ENCODE measurements at places on chromosomes 5 and 9.

DNA sequence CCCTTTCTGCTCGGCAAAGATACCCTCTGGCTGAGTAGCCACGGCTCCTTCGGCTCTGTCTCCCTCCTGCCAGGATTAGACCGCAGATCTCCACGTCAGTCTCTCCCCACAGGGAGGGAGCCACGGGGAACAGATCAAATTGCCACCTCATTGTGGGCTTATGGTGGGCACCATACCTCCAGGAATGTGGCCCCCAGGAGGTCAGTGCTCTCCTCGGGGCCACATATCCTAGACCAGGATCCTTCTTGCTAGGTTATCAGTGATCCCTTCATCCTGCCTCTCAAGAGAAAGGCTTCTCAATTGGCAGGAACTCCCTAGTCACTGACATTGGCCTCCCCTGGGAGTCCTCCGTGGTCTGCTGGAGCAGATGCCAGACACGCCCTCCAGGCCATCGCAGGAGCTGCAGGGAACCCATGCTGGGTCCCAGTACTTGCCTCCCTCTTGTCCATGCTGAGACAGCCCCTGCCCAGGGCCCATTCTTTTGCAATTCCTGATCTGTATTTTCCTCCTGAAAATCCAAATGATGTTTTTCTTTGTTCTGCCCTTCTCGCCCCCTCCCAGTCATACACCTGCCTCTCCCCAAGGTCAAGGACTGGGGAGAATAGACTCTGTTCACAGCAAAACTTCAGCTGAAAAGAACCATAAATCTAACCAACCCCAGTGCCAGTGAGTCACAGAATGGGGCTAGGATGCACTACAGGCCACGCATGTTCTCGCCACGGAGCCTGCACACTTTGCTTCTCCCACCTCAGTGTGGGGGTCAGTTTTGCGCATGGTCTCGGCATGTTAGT is 31.6 kb upstream of the ENHO start:
- no peak for DNase-seq

DNA sequence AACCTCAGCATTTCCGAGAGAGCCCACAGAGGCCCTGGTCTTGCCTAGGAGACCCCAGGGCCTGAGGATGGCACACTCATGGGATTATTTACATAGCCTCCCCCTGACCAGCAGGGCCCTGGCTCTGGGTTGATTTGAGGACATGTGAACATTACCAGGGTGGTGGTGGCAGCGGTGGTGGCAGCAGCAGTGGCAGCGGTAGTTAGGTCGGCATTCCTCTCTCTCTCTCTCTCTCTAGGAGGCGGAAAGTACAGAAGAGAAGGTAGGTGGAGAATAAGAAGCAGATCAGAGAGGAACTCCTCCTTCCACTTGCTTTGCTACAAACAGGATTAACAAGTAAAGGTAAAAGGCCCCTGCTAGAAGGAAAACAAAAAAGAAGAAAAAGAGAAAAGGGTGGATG is 39.3 kb downstream of the B4GALT1 start:
- no peak for DNase-seq

DNA sequence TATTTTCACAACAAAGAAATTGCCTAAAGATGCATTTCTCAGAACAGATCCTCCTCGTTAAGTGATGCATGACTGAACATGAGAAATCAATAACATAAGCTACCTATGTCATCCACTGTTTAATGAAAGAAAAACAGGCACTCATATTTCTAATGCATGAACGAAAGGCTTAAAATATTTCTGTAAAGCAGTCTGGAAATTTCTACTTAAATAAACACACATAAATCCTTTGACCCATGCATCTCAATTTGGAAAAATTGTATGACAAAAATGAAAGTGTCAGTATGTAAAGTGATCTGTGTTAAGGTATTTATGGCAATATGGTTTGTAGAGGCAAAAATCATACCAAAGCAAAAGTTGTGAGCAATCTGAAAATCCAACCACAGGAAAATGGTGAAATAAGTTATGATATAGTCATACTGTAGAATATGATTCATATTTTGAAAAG is 399.2 kb upstream of the GRAMD2B start:
- no peak for DNase-seq

GRCh38 chr5:43367909-43368669 is 44.1 kb downstream of the CCL28 start:
- no peak for DNase-seq

DNA sequence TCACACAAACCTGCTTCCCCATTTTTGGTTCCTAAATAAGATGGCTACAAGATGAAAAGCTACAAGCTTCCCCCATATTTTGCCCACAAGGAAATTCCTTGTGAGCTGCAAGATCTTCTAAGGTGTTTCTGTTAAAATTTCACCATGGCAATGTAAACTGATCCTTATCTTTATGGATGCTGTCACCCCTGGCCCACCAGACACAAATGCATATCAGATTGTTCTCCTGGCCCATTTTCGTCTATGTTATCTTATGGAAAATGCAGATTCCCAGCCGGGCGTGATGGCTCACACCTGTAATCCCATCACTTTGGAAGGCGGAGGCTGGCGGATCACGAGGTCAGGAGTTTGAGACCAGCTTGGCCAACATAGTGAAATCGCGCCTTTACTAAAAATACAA is 65.1 kb upstream of the IL6ST start:
- no peak for DNase-seq

DNA sequence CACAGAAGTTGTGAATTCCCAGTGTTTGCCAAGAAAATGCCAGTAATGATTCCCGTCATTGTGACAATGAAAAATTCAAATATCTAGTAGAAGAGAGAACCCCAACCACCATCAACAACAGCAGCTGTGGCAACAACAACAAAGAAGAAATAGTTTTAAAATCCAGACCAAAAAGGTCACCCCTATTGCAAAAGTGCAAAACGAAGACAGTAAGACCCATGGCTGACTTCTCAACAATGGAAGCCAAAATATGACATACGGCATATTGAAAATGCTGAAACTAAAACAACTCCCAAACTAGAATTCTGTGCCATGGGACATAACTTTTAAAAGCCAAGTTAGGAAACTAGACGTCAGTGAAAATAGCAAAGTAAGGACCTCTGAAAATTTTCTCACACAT is 270.6 kb downstream of the IRX2 start:
- no peak for DNase-seq

- DNase-seq = no peak
Measured at GRCh38 chr5:127153521-127153920, 80.2 kb upstream of the C5orf63 start.

GRCh38 chr5:151075698-151076331 is 5.0 kb downstream of the TNIP1 start:
- DNase-seq = no peak

- no peak for DNase-seq
Measured at GRCh38 chr5:166370928-166371690, 1920.3 kb upstream of the WWC1 start.

- peak; percentile 33 for DNase-seq
Measured at GRCh38 chr9:134355561-134356279, 29.5 kb downstream of the RXRA start.

- peak; percentile 30 for DNase-seq
Measured at GRCh38 chr5:53201746-53202145, 92.2 kb upstream of the MOCS2 start.

DNA sequence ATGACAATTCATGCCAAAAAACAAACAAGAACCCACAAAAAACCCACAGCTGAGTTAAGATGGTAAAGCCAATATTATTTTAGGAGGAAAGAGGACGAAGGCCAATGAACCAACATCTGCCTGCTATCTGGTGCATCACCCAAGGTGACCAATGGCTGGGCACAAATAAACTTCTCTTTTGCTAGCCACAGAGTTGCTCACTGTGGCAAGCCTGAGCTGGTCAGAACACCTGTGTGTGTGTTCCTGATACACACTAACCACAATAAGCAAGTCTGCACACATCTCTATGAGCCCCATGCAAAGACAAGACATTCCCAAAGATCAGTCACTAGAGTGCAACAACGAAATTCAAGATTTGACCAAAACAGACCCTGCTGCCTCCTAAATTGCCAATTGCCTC is 63.1 kb downstream of the RNF38 start:
- DNase-seq = no peak

DNA sequence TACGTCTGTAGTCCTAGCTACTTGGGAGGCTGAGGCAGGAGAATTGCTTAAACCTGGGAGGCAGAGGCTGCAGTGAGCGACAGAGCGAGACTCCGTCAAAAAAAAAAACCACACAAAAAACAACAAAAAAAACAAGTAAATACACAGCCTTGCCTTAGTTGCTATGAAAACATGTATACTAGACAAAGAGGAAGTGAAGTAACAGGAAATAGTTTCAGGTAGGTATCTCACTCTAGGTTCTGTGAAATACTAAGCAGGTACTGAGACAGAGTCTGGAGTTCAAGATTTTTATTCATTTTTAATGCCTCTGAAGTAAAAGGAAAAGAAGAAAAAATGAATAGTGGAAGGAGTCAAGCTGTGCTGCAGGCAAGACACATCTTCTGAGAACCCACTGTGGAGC is 687.9 kb upstream of the RGMB start:
- no peak for DNase-seq

DNA sequence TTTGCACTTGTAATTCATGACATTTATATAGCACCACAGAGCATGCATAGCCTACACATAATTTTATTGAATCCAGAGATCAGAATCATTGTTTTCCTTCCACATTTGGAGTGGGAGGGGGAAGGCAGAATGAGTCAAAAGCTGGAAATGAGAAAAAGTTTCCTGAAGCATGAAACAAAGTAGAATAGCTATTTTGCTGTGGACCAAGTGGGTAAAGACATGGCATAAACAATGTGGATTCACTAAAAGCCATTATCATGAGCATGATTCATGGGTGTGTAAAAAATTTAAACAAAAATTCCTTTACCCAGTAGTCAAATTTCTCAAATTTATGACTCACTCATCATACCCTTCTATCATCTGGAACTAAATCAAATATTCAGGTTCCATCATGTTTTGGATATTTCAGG is 97.9 kb downstream of the YIPF5 start:
- DNase-seq = no peak

- DNase-seq = no peak
Measured at GRCh38 chr9:113788616-113789330, 87.3 kb upstream of the ZNF618 start.

DNA sequence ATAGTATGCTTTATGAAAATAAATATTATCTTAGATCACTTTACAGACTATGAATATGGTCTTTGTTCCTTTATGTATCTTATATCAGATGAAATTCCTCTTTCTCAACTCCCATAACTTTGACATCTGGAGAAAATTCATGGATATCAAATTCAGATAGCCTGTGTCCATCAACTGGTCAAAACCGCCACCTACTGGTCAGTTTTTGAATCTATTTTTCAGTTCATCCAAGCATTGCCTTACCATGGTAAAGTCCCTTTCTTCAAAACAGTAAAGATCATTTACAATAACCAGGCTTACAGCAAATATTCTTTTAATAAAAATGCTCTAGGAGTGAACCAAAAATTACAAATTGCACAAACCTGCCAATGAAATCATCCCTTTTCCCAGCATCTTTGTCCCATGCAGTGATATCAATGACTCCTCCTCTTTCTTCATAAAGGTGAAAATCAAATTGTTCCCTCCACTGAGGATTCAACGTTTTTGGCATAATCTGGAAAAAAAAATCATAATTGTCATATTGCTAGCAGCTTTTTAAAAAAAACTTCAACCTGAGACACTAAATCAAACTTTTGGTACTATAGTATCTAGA is 290.5 kb downstream of the SLF1 start:
- DNase-seq = peak; percentile 68

GRCh38 chr5:60207040-60207439 is 313.5 kb upstream of the PDE4D start:
- DNase-seq = no peak

DNA sequence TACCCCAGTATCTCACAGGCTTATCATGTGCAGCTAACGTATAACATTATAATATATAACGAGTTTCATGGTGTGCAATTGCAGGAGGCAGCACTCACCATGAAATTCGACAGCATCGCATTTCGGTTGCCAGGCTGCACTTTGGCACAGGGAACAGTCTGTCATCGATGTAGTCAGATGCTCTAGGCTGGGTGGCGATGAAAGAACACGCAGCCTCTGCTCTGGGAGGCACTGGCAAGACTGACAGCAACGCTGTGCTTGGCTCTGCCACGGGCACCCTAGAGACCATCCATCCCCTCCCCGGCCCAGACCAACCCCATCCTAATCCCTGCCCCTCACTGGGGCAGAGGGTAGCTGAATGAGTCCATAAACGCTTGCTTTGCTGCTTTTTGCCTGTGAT is 290.8 kb downstream of the MED10 start:
- DNase-seq = no peak

GRCh38 chr5:89901346-89901745 is 508.2 kb downstream of the CETN3 start:
- no peak for DNase-seq

DNA sequence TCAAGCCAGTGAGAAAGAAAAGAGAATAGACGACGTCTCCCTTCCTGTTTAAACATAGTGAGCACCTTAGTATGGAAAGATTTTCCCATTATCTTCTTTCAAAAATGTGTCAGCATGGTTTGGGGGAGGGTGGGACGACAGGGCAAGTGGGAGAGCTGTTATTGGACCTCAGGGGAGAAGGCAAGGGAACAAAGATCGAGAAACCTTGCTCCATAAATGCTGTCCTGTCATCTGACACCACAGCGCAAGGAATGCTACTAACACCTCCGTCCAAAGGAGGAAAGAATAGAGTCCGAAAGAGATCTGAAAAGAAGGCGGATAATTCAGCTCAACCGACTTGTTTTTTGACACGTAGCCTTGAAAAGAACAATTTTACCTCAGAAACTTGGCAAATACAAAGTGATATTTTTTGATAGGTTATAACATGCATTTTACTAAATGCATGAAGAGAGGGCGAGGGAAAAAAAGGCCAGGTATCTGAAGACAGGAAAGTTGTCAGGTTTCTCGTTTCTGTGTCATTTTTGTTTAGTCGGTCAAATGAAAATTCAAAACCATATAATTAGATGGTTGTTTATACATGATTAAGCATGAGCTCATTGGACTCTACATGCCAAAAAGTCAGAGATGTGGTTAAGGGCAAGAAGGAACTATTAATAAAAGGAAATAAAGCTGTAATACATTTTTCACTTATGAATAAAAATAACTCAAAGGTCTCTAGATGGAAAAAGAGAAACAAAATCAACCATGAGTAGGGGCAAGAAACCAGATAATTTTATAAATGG is 155.7 kb downstream of the GLIS3 start:
- peak; percentile 44 for DNase-seq

DNA sequence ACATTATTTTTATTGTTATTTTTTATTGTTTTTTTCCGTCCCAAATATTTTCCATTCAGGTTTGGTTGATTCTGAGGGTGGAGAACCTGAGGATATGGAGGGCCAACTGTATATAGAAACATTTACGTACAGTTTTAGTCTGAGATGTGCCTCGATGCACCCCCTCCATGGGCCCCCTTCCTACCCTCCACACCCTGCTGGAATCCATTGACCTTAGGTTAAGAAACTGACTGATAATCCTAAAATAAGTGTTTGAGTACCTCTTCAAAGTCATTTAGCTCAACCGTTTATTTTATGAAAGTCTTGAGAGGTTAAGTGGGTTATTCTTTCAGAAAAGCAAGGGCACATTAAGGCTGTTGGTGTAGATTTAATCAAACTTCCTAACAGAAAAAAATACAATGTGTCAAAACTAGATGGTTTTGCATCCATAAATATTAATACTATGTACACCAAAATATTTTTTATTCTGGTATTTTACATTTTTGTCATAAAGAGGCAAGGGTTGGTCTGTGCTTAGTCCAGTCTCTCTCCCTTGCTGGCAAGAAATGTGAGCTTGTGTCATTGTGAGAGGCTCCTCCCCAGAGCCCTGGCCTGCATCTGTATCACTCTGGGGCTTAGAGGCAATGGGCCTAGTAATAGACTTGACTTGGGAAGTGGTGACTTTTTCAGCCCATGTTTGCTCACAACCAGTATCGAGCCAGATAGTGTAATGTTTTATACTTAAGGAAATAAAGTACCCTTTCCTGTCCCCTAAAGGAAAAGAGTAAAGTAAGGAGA is 15.7 kb downstream of the MTRR start:
- no peak for DNase-seq

- DNase-seq = peak; percentile 36
Measured at GRCh38 chr5:59449905-59450644, 443.5 kb downstream of the PDE4D start.

Data from GM23338 (cell line).